Brain microvascular endothelial cell (primary cell): ENCODE measurements at places on chromosomes 4 and X.

GRCh38 chr4:56860781-56861180 lies 39.3 kb upstream of the SPINK2 start:
- DNase-seq = no peak

- peak; percentile 40 for DNase-seq
Measured at GRCh38 chr4:81314897-81315470, 100.0 kb upstream of the PRKG2 start.

DNA sequence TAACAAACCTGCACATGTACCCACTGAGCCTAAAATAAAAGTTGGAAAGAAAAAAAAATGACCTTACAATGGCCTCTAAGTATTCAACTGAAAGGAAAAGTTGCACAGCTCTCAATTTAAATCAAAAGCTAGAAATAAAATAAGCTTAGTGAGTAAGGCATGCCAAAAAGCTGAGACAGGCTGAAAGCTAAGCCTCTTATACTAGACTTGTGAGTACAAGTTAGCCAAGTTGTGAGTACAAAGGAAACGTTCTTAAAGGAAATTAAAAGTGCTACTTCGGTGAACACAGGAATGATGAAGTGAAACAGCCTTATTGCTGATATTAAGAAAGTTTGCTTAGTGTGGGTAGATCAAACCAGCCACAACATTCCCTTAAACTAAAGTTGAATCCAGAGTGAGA lies 707.9 kb upstream of the PITX2 start:
- no peak for DNase-seq

DNA sequence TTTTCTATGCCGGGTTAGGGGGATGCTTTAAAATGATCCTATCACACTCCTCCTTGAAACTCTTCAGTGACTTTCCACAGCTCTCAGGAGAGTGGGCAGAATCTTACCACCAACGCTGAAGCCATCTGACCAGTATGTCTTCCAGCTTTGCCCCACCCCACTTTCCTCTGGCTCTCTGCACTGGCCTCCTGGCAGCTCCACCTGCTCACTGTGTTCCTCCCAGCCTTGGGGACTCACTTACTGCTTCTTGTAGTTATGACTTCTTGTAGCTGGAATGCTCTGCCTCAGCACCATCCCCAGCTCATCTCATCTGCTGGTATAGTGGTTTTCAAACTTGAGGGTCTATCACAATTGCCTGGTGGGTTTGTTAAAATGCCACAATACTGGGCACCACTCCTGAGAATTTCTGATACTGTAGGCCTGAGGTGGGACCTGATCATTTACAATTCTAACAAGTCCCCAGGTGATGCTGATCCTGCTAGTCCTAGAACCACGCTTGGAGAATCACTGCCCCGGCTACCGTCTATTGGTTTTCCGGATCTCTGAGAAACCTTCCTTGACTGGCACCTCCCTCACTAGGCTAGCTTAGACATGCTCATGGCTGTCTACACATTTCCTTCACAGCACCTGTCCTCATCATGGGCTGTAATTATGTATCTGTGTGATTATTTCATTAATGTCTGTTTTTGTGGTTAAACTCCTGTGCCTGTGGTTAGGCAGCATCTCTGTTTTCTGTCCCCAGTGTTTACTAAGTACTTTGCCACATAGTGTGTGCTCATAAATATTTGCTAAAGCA lies 152.2 kb downstream of the MGST2 start:
- no peak for DNase-seq
